Smooth muscle cell of the brain vasculature (primary cell): ENCODE measurements at places on chromosomes 2 and 18.

DNA sequence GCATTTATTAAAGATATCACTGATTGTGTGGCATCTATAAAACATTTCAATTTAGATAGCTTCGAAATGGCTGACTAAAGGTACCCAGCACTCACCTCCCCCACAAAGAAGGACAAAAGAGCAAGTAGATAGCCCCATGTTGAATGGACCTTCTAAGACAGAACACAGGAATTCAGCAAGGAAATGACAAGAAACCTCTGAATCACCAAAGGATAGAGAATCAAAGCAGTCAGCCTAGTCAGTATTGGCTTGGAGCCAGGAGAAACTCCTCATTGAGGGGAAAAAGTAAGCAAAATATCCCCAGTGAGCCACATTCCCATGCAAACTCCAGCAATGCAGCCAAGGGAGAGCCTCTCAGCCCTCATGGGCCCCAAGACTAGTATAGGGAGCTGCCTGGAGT lies 113.7 kb downstream of the BARD1 start:
- DNase-seq = no peak

DNA sequence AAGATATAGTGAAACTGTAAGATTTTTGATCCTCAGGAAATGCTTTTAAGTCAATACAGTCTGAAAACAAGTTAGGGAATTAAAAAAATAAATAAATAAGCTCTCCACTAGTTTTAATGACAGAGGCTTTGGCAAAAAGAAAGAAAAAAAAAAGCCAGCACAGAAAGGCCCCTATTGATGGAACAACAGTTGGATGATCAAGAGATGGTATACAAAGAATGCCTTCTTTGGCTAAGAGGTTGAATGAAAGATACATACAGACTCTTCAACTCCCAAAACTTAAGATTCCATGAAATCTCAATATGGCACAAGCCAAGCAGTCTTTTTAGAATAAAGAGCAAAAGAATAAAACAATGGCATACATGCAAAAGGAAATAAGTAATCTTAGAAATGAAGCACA lies 64.0 kb upstream of the GALNT5 start:
- DNase-seq = no peak

- no peak for DNase-seq
These were observed 715 bp upstream of the CFAP36 start for GRCh38 chr2:55518841-55519165.

- DNase-seq = no peak
These were observed 154.1 kb upstream of the ZSWIM2 start for GRCh38 chr2:187003038-187003554.

DNA sequence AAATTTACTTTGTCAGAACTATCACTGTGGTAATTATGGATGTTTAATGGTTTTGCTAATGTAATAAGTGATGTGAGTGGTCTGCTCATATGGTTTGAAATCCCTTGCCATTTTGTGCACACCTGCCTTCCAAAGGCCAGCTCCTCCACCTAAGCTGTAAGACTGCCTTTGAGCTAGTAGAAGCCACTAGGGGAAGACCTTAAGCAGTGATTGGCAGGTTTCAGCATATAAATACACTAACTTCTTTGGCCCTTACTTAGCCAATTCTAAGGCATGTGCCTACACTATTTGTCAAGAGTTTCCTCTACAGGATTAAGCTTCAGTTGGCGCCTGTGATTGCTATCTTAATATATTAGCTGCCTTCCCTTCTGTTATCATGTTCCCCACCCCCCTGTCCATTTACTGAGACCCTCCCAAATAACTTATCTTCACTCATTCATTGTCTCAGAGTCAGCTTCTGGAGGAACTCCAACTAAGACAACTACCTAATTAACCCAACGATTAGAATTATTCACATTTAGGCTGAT lies 141.1 kb downstream of the MBD5 start:
- DNase-seq = no peak

DNA sequence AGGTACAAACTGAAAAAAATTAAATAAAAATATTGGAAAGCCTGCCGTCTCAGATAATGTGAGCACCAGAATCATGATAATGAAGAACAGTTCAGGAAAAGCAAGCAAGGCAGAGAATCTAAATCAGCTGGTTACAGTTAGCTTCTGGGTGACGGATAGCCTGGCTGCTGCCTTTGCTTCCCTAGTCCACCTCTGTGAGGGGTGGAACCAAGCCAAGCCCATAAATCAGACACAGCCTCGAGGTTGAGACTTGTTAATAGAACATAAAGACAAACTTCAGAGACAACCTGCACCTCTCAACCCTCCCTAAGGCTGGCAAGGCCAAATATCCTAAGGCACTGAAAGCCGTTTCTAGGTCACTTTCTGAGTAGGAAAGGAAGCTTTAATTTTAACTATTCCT lies 334.7 kb upstream of the SLC39A10 start:
- DNase-seq = no peak

DNA sequence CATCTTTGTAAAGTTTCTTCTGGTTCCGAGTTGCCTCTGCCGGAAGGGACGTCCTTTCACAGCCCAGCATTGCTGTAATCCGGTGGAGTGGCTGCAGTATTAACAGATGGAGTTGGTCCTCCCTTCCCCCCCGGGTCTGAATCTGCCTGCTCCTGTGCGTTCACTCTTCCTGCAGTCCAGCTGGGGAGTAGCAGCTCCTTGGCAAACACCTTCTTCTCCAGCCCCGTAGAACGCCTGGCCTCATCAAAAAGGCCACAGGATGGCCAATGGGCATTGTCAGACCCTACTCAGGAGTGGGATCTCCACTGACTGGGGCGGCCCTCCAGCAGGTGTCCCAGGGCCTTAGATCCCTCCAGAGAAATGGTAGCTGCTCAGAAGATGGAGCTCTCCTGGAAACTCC lies 234.0 kb downstream of the FAM210A start:
- DNase-seq = no peak
